A673 (cell line): ENCODE measurements at places on chromosomes 4 and X. TPM values are rescaled to one million over a fixed set of nuclear protein-coding genes. Genes with fewer than 3 reads are reported as not detected.

DNA sequence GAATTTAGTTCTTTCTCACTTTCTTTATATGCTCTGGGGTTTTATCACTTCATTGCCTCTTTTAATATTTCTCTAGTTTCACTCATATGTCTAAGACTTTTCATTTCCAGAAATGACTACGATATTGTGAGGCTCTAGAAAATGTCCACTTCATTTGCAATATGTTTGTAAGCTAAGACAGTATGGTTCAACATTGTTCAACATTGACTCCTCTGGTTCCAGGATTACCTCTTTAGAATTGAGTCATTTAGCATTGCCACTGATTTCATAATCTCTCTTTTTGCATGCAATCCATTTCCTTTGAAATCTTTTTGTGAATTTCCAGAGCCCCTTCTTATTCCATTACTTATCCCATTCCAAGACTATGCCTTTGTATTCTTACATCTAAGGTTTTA lies 32.3 kb downstream of the BBS12 start:
- H3K36me3 ChIP-seq = no peaks in the 10 kb centered on the region
- no peaks in the 10 kb centered on the region for H3K27me3 ChIP-seq
- peak; percentile 18 for DNase-seq
- no peak overlapping the region for H3K4me3 ChIP-seq
- peaks cover 5% of the 10 kb centered on the region for H3K4me1 ChIP-seq

CASP6 gene
- 30.5 and 33.0 TPM in 2 replicates for total RNA-seq

DNA sequence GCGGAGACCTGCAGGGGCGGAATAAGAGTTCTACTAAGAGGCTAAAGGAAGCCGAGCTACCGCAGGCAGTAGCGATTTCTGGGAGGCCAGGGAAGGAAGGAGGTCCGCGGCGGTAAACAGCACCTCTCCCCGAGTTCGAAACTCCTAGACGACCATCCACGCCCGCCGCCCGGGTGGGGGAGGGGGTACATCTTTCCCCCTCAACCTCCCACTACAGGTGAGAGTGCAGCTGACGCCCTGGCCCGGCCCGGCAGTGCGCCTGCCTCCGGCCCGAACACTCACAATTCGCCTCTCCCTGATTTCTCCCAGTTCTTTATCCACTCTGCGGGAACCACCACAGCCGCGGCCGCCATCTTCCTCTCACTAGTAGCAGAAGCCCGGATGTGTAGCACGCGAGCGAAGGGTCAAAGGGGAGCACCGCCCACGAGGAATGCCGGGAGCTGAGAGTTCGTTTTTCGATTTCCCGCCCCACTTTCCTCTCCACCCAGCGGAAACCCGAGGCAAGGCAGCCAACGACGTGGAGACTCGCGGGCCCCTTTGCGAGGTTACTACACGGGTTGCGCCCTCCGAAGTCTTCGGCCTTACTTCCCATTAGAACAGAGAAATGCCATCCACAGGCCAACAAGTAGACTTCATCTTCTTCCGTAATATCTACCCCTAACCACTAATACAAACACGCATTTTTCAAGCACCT lies at the start of gene THOC2:
Gene THOC2, minus strand, starts transcription at position 383 of the 694 bp plus-strand sequence. Its CDS starts 30 bp downstream, at position 353.
- H3K27me3 ChIP-seq = no peaks in the 10 kb centered on the region
- no peaks in the 10 kb centered on the region for H3K36me3 ChIP-seq
- peak within 1 kb of the TSS; percentile 90 for H3K27ac ChIP-seq
- peak within 1 kb of the TSS; percentile 86 for H3K4me3 ChIP-seq

GRCh38 chrX:21799767-21800166 lies 39.6 kb upstream of the MBTPS2 start:
- H3K27me3 ChIP-seq = no peaks in the 10 kb centered on the region
- no peak overlapping the region for H3K27ac ChIP-seq
- H3K4me1 ChIP-seq = no peaks in the 10 kb centered on the region
- no peak for DNase-seq
- no peak overlapping the region for H3K4me3 ChIP-seq

GRCh38 chrX:117147249-117147648 lies 684.5 kb upstream of the CT83 start:
- H3K4me1 ChIP-seq = no peaks in the 10 kb centered on the region
- no peak overlapping the region for H3K4me3 ChIP-seq
- no peaks in the 10 kb centered on the region for H3K36me3 ChIP-seq
- no peaks in the 10 kb centered on the region for H3K27me3 ChIP-seq
